ENCODE measurements at places on chromosomes 5 and 9.

DNA sequence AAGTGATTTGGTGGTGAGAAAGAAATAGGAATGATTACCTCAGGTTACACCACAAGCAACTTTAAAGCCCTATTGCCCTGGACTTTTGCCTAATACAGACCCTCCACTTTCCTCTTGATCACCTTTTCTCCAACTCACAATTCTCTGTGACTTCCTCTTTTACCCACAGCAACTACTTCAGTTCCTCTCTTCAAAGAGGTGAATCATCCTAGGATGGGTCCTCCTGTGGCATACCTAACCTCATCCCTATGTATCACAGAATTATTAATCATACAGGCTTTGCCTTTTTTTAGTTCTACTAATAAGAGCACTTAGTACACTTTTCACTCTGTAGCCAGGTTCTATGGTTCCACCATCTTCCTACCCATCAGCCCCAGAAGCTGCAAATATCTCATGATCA lies 19.6 kb upstream of the INSL6 start:
- no peak for DNase-seq

DNA sequence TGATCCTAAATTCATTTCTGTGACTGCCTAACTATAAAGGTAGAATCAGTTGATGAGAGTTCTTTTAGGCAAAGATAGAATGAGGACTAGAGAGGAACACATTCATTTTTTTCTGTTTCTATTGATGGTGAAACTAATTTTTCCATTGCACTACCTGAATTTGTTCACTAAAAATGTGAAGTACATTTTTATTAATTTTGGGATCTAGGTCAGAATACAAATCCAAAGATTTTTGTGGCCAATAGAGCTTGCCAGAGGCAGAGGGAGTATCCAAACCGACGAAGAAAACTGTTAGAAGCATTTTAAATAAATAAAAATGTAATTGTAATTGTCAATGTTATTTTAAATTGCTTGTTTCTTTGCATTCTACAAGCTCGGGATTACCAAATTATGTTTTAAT lies 78.1 kb downstream of the MTREX start:
- no peak for DNase-seq

DNA sequence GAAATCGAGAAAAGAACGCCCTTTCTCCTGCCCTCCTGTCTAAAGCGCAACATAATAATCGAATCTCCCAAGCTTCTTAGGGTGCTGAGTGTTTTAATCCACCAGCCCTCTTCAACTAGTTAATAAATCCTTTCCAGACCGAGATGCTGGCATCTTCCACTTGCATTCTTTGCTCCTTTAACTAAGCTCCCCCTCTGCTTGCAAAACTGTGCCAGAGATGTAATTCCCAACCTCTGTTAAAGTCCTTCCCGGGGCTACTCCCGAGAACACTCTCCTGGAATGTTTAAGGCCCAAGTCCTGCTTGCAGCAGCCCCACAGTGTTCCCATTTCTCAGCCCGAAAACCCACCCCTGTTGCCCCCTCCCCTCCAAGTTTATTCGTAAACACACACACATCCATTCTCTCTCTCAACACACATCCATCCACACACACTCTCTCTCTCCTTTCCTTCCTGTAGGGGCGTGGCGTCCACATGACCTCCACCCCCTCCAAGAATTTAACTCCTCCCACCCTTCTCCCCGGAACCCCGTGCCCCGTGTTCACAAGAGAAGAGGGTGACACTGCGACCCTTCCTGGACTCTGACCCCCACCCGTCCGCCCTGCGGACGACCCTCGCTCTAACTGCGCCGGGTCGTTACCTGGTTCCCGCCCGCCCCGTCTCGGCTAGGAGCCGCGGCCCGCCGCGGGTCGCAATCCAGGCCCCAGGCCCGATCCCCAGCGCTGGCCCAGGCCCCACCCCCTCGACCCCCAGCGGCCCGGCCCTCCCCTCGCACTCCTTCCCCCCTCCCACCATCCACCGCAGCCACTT lies 7.0 kb upstream of the MGAT1 start:
- DNase-seq = peak; percentile 96

- DNase-seq = peak; percentile 74
These were observed 18.3 kb upstream of the LPAR1 start for GRCh38 chr9:111056538-111056937.

Data from adipocyte (in vitro differentiated cells).